ENCODE measurements at places on chromosomes 16 and 17.

DNA sequence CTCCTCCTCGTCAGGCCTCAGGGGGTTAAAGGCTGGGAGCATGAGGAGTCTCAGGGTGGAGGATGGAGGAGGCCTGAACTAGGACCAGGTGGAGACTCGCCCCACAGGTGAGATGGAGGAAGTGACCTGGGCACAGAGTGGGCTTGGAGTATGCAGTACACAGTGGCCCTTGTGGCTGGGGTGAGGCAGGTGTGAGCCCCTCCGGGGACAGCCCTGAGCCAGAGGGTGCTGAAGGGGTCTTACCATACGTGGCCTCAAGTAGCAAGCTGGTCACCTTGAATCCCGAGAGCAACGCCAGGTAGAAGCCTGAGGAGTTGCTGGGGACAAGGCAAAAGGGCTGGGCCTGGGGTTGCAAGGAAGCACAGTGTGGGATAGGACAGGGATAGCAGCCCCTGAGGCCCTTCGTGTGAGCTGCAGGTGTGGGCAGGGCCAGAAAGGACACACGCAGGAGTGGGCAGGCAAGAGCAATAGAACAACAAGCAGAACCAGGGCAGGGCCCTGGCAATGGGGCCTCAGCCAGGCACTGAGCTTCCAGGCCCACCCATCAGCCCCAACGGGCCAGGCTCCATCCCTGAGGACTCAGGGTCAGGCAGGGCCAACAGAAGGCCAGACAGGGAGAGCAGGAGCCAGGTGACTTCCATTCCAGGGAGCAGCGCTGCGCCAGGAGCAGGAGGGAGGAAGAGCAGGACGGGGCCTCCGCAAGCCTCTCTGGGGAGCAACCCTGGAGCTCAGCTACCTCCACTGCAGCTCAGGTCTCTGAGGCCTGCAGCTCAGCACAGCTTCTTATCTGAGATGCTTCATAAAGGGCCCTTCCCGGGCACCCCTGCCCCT is 64.2 kb upstream of the TNRC6C start:
- DNase-seq = no peak

DNA sequence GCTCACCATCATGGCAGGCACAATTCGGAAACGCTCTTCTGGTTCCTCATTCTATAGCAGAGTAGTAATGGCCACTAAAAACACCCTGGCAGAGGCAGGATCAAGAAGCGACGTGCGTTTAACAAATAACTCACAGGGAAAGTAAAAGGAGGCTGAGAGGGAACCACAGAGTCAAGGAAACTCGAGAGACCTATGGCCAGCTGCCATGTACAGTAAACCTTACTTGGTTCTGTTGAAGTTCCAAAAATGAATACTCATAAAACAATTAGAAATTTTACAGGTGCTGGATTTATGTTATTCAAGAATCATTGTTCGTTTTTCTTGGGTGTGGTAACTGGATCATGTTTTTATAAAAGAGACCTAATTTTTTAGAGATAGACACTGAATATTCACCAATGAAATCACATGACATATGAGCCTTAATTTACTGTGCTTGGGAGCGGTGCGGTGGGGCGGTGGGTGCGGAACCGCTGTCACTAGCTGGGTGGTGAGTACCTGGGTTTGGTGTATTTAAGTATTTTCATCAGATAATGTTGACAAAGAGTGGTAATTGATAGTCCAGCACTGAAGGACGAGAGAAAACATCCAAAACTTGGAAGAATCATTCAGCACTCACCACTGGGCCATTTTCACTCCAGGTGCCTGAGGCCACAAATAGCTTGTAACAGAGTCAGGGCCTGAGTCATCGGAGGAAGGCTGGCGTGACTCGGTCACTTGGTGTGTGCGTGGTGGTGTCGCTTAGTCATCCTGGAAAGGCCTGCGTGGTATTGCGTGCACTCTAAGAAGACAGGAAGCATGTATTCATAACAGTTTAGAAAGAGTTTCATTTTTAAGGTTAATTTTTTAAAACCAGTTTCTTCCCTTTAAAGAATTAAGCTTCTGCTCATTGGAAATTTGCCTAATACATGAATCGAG is 135.4 kb upstream of the CHMP6 start:
- peak; percentile 80 for DNase-seq

DNA sequence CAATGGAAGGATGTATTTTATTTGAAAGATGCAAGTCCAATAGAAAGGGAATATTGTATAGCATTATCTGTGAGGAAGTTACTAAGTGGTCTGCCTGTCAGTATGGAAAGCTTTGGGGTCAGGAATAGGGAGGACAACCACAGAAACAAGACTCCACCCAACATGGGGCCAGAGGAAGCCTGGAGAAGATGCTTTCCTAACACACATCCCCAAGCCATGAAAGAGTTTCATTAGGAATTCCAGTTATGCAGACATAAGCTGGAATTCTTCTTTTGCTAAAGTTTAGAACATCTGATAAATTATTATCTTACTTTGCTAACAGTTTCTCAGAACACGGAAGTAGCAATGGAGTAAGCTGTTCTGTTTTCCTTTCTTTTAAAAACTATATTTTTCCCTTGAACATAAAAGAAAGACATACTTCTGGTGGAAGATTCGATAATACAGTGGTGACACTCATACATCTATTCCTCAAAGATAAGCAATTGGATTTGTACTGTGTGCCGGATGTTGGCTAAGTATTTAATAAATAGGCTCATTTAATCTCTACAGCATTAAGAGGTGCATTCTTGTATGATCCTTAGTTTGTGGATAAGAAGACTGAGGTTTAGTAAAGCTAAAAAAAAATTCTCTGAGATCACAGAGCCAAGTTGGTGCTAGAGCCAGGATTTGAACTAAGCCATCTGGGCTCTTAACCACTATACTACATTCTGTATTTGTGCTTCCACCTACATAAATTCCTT is 51.0 kb upstream of the GAS7 start:
- no peak for DNase-seq

- no peak for DNase-seq
Observed at GRCh38 chr17:49397586-49397985, 17.1 kb downstream of the PHB1 start.

GRCh38 chr17:1697681-1698080 is 12.5 kb downstream of the TLCD2 start:
- DNase-seq = no peak
